ENCODE measurements at places on chromosomes 13 and 19.

DNA sequence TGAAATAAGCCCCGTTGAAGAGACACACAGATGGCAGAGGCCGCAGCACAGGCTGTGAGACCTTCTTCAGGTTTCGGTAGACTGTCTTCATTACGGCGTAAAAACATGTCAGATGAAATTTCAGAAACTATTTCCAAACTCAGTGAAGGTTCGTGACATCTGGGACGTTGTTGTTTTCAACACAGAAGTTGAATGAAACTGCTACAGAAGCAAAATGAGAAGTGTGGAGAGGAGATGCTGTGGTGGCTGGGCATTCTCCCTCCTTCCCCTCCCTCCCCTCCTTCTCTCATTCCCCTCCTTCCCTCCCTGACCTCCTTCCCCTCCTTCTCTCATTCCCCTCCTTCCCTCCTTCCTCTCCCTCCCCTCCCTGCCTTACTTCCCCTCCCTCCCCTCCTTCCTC lies 113.6 kb downstream of the ATP11A start:
- DNase-seq: no peak

DNA sequence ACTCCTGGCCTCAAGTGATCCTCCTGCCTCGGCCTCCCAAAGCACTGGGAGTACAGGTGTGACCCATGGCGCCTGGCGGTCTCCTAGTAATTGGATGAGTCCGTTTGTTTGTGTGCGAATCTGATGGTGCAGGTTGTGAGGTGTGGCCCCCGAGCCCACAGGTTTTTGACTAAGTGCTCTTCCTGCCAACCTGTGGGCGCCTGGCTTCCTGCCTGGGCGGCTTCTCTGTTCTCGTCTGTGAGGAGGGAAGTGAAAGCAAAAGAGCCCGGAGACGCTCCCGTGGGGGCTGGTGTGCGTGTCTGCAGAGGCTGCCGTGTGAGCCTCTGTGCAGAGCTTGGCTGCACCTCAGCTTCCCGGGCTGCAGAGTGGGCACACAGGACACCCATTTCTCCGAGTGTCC lies 10.0 kb downstream of the ARHGAP45 start:
- peak; percentile 91 for DNase-seq

GRCh38 chr19:54905803-54906511 lies at the start of gene NCR1:
TSS of gene NCR1 (plus strand) at chr19:54906148. CDS start at chr19:54906188, 40 bp downstream.
- no peak for DNase-seq

DNA sequence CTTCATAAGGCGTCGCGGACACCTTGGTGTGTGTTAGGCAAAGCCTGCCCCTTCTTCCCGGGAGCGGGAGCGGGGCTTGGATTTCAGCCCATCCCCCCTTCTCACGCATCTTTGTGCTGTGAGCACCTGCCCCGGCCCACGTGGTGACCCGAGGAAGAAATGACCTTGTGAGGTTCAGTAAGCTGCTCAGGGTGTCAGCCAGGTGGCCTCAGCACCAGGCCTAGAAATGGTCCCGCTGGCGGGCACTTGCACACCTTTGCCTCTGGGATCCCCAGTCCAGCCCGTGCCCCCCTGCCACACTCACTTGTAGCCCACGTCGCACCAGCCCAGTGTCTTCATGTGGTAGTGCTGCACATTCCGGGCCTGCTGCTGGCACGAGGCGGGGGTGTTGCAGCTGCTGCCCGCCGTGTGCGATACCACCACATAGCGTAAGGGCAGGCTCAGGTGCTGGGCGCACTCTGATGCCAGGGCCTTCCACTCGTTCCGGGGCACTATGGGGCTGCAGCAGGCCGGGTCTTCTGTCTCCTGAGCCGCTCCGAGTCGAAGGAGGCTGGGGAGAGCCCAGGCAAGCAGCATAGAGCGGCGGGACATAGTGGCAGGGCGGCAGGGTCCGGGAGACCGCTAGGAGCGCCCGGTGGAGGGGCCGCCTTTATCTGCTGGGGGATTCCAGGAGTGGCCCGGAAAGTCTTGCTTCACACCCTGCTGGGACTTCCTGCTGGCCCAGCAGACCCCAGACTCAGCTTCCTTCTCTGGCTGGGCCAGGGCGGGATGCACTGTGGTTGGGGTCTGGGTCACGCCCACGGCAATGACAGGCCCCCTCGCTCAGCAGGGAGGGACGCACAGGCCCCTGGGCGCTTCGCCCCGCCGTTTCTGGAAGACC lies at the start of gene PGLYRP1:
PGLYRP1 (minus strand) TSS at position 623 of the 880 bp plus-strand sequence; CDS start at position 591, 32 bp downstream.
- no peak for DNase-seq

DNA sequence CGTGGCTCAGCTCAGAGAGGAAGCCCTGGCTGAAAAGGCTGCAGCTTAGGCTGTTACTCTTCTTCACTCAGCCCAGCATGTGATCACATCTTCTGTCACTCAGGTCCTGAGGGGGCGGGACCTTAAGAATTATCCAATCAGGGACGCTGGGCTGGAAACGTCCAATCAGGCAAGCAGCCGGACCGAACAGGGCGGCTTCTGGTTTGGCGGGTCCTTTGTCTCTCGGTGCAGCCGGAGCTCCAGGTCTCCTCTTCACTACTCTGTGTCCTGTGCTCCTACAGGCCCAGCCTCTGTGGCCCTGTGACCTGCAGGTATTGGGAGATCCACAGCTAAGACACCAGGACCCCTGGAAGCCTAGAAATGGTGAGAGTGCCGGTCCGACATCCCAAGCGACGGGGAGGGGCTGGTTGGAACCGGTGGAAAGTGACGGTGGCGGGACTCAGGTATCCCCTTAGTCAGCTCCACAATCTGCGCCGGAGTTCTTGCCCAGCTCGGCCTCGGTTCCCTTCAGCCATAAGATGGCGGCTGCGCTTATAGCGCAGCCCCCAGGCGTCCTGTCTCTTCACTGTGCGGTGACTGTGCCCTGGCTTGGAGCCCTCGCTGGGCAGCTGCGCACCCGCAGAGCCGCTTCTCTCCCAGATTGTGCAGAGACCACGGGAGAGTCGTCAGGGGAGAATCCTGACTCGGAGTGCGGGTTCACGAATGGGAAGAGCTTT lies at the start of gene ZNF93:
ZNF93 (plus strand) TSS at position 218 of the 716 bp plus-strand sequence; CDS start at position 361, 143 bp downstream.
- peak; percentile 87 for DNase-seq

DNA sequence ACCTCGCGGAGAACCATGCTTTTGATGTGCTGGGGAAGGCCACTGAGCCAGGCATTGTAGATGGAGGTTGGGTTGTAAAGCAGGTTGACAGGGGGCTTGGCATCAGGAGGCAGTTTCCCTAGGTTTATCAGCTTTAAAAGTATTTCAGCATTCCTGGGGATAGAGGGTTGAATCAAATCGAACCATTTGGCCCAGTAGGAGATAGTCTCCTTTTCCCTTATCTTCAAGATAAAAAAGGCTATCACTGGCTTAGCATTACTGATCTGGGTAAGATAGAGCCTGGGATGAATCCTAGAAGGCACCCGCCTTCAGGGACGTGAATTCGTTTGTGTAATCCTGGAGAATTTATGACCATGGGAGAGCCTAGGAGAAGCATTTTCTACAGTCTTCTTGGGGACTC lies 30.6 kb downstream of the SLC6A16 start:
- no peak for DNase-seq

- no peak for DNase-seq
These were observed 15.9 kb downstream of the EPN1 start for GRCh38 chr19:55690769-55691545.

- DNase-seq: no peak
These were observed 44.4 kb downstream of the TSHZ3 start for GRCh38 chr19:31304831-31305312.

- no peak for DNase-seq
These were observed 4.1 kb upstream of the ICAM3 start for GRCh38 chr19:10343495-10343894.

- no peak for DNase-seq
These were observed 170.9 kb downstream of the USP12 start for GRCh38 chr13:27000686-27001085.

DNA sequence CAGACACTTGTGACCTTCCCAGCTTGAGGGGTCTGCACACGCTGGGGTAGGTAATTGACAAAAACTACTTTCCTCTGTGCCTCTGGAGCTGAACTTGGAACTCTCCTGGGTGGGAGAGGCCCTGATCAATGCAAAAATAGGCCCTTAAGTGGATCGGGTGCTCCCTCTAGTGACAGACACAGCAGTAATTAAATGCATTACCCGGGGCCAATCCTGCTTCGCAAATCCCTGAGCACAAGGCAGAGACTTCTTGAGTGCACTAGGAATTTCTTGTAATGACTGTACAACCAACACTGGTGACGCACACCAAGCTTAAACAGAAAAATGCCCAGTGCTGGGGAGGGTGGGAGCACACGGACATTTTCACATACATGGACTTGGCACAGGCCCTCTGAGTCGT lies 10.6 kb upstream of the UBE2S start:
- DNase-seq: peak; percentile 36

- no peak for DNase-seq
These were observed 107.2 kb downstream of the FNDC3A start for GRCh38 chr13:49082653-49083536.

DNA sequence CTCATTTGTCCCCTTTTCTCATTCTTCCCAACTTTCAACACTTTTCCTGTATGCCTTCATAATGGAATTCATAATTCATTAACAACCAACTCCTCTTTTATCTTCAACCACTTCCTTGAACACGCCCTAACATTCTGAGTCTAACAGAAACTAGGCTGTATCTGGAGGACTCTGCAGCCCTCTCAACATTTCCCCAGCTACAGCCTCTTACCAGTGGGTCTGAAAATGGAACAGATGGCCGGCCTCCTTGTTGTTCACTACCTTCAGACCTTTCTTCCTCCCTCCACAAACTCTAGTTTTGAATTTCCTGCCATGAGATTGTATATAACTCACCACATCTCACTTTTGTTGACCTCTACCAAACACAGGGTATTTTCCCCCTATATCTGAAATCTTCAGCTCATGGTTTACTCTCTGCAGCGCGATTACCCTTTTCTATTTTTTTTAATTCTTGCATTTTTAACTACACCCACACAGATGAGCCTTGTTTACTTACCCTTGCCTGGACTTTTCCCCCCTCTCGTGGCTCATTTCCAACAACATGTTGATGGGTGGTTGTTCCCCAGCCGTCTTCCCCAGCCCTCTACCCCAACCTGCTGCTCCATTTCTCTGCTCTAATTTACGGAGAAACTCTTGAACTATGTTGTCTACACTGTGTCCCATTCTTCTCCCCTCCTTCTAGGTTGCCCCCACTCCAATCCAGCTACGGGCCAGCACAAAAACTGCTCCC lies 846 bp downstream of the ZNF790 start:
- no peak for DNase-seq

GRCh38 chr19:44202974-44203373 lies 9.4 kb upstream of the ZNF227 start:
- no peak for DNase-seq

DNA sequence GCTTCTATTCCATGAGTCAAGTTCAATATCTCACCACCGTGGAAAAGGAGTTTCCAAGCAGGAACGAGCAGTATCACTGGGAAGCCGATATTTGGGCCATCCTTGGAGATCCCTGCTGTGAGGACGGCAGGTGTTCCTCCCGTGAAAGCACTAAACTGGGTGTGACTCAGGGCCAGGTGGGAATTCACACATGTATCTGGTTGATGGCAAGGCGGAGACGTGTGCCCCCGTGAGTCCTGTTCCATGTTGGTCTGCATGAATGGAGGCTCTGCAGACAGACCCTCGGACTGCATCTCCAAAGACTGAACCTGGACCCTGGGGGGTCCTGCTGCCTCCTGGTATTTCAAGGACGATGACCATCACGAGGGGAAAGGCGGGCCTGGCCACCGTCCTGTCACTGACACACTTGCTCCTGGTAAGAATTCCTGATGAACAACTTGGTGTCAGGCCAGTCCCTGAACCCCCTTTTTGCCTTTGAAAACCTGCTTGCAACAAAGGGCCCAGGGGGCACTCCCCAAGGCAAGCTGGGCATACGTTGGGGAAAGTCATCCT lies 22.8 kb upstream of the GAS6 start:
- no peak for DNase-seq

DNA sequence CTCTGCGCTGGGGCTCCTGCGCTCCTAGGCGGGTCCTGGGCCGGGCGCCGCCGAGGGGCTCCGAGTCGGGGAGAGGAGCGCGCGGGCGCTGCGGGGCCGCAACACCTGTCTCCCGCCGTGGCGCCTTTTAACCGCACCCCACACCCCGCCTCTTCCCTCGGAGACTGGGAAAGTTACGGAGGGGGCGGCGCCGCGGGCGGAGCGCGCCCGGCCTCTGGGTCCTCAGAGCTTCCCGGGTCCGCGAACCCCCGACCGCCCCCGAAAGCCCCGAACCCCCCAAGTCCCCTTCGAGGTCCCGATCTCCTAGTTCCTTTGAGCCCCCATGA lies at the start of gene GJB2:
GJB2 (minus strand) TSS at position 103 of the 326 bp plus-strand sequence. CDS start 3,357 bp downstream, outside the sequence.
- DNase-seq: no peak

GRCh38 chr13:38008636-38009035 lies 139.1 kb upstream of the TRPC4 start:
- no peak for DNase-seq

- no peak for DNase-seq
These were observed at the start of gene PNMA8B for GRCh38 chr19:46495786-46496099. TSS of gene PNMA8B (minus strand) at chr19:46495867. CDS start at chr19:46495465, 402 bp downstream.

GRCh38 chr13:75959861-75960481 lies 323.8 kb downstream of the LMO7 start:
- no peak for DNase-seq

GRCh38 chr13:21849323-21849722 lies 178.4 kb downstream of the FGF9 start:
- peak; percentile 4 for DNase-seq

DNA sequence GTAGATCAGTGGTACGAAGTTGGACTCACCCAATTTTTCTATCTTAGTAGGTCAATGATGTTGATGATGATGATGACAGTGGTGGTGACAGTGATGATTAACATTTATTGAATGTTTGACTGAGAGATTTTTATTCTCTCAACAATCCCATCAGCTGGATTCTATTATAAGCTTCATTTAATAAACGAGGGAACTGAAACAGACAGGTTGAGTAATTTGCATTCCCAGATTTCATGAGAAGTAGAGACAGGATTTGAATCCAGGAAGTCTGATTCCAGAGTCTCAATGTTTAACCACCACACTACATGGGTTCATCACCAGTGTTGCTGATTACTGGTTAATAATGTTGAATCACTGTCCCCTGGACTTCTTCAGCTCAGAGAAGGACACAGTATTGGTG lies 168.9 kb downstream of the FLT1 start:
- DNase-seq: no peak

DNA sequence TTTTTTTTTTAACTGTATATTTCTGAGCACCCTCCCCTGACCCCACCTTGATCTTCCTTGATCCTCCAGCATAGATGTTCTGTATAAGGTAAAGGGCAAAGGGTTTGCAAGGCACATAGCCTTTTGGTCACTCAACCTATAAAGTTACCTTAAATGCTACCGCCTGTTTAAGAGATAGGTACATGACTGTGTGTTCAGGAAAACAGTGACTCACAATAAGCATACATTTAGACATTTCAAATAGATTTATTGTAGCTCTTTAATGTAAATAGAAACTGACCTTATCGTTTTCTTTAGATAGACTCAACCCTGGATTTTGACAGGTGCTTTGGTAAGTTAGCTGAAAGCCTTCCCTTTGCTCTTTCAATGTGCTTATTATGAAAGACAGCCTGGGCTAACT lies 15.2 kb upstream of the SLC10A2 start:
- no peak for DNase-seq

- DNase-seq: no peak
These were observed 21.8 kb upstream of the RANBP3 start for GRCh38 chr19:5999693-6000092.

DNA sequence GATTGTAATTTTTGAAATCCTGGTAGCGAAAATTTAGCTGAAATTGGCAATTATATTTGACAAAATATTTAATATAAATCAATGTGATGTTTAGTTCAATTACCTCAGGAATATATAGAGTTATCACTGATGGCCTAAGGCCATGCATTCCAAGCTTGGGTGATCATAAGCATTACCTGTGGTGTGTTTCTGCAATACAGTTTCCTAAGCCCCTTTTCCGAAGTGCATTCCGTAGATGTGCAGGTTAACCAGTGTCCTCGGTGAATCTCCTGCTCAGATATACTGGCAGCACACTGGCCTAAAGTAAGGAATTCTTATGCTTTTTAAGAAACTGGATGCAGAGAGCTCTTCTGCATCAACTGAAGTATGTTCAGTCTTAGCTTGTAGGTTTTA lies 35.0 kb downstream of the ITGBL1 start:
- no peak for DNase-seq

Measured in effector CD4-positive, alpha-beta T cell (primary cell).